Suppressor macrophage treated with lipopolysaccharide for 1 hour (primary cell): ENCODE measurements at places on chromosomes 12 and 14.

GRCh38 chr14:58151133-58152013 lies 640 bp downstream of the ARMH4 start:
- DNase-seq, result peak; percentile 23

DNA sequence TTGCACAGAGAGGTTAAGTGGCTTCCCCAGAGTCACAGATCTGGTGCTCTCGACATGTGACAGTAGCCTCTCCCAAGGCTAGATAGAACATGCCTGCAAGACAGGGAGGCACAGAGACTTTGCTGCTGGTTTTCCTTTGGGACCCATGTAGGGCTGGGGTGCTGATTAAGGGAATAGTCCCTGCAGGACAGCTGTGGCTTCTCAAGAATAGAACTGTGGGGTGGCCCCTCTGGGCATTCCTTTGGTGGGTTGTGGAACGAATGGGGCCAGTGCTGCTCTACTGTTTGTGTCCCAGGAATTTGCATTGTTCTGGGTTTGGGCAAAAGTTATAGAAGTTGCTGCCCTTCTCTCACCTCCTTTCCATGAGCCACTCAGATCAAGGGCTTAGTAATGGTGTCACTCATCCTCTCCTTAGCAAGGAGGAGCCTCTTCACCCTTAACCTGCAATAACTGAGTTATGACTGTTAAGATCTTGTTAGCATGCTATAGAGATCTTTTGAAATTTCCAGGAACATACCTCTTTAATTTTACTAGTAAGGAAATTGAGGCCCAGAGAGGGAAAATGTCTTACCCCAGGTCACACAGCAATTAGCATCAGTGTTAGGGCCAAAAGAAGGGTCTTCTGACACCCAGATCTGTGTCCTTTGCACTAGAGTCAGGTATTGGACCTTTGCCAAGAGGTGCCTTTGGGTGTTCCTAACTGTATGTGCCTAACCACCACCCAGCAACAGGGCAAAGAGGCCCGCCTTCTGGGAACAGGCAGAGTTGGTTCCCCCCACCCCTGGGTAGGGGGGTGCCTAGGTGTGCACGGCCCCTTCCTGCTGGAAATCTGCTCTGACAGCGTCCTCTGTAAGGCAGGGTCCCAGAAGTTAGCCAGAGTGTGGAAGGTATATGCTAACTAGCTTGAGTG lies 31.4 kb downstream of the CD9 start:
- DNase-seq, result no peak

- DNase-seq, result no peak
Measured at GRCh38 chr12:77070382-77070781, 5.0 kb upstream of the E2F7 start.

- peak; percentile 81 for DNase-seq
Measured at GRCh38 chr12:118136559-118137003, 657 bp downstream of the PEBP1 start.

GRCh38 chr12:103680591-103681141 lies 93.6 kb downstream of the STAB2 start:
- DNase-seq, result no peak

DNA sequence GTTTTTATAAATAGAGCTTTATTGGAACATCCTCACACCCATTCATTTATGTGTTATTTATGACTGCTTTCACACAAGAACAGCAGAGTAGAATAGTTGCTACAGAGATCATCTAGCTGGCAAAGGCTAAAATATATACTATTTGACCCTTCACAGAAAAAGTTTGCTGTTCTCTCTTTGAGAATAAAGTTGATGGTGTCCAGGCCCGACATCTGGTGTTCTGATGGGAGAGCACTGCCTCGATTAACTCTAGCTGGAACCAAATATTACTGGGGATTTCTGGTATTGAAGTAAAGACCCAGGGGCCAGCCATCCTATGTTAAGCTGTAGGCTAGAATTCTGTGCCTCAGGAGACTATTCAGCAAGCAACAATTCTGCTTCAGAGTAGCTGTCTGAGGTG lies 21.8 kb downstream of the FAM234B start:
- no peak for DNase-seq

- no peak for DNase-seq
Measured at GRCh38 chr12:81370456-81370855, 292.6 kb downstream of the ACSS3 start.

DNA sequence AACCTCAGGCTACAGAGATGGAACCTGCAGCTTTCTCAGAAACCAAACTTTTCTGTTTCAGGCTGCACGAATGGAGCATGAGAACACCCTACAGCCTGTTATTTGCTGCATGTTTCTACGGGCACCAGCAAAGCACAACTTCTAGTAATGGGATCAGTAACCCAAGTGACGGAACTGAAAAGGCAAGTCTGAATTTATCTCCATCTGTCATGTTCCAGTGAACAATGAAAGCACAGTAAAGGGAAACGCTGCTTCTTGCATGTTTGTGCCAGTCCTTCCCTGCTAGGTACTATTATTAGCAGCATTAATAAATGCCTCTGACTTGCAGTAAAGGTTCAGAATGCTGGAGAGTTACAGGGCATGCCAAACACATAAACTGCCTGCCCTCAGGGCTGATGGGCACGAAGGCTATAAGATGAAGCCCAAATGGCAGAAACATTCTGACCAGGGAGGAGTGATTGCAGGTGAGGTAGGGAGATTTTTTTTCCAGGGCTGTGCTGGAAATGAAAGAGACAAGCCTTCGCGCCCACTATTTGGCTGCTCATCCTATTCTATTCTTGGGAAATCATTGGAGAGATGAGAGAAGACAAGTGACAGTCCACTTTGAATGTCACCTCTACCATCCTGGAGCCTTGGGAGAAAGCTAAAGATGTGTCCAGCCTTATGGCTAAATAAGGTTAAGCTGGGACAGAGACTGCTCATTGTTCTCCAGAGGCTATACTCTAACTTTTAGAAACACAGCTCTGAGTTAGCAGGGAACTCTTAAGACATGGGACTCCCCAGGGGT lies 100.4 kb upstream of the PLXNC1 start:
- DNase-seq, result no peak
